ENCODE measurements at places on chromosomes 6 and 20.

DNA sequence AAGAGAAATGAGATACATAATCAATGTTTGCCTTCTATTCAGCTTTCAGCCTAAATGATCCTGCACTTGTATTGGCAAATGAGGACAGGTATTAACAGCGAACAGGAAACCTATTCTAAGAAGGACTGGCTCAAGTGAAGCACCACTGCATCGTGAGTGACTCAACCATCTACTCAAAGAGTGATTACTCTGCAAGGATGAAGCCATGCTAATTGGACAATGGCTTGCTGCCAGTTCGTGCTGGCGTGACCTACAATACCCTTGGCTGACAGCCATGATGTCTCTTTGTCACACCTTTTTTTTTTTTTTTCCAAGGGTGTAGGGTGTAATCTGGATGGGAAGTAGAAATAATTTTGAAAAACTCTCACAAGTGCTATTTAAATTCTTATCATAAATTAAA lies 104.9 kb downstream of the GJA10 start:
- no peak for DNase-seq

GRCh38 chr20:17835934-17836300 lies 132.7 kb downstream of the SNX5 start:
- DNase-seq = no peak

GRCh38 chr6:106702451-106703110 lies 73.2 kb downstream of the QRSL1 start:
- DNase-seq = no peak

GRCh38 chr20:57107208-57107607 lies 159.2 kb downstream of the BMP7 start:
- no peak for DNase-seq

GRCh38 chr20:10954908-10955580 lies 281.2 kb upstream of the JAG1 start:
- no peak for DNase-seq
